ENCODE measurements at places on chromosomes 4 and X.

- no peak for DNase-seq
Measured at GRCh38 chrX:20664774-20665173, 398.1 kb upstream of the RPS6KA3 start.

DNA sequence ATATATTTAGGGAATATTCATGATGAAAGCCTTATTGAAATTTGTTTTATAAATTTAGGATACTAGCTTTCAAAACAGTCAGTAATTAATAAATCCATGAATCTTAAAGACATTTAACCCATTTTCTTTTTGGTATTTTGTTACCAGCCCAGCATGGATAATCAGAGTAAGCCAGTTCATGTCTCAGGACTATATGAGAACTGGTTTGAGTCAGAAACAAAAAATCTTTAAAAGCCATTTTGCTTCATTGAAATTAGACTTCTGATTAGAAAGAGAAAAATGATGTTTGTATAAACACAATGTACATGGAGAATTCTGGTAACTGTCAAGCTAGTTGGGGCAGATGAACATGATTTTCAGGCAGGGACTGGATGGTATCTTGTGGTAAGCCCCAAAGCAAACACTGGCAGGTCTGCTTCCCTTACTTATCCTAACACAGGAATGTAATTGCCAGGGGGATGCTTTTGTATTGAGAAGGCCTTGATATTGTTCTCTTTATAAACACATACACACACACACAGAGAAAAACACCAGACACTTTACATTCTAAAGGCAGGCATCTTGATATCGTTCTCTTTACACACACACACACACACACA is 9.4 kb downstream of the ARHGAP10 start:
- no peak for DNase-seq

- DNase-seq, result no peak
Measured at GRCh38 chr4:74654230-74654681, 140.1 kb downstream of the BTC start.

- peak; percentile 25 for DNase-seq
Measured at GRCh38 chrX:47577424-47577823, 4.8 kb upstream of the TIMP1 start.

- DNase-seq, result no peak
Measured at GRCh38 chr4:6625256-6625655, 15.2 kb upstream of the MRFAP1 start.

- no peak for DNase-seq
Measured at GRCh38 chr4:126221717-126222340, 907.1 kb downstream of the FAT4 start.

Data from ecto neural progenitor cell (in vitro differentiated cells).